ENCODE measurements at places on chromosomes 11 and 22. TPM values are rescaled to one million over a fixed set of nuclear protein-coding genes. Genes with fewer than 3 reads are reported as not detected.

The KCNJ11 gene
- 11.4 TPM for total RNA-seq

The OR6A2 gene
- total RNA-seq, result 0.47 TPM

The AIP gene
- total RNA-seq, result 66.8 TPM

The SLC22A6 gene
- total RNA-seq, result 8.4 TPM

The PANX1 gene
- 191 TPM for total RNA-seq

The SPI1 gene
- 0.78 TPM for total RNA-seq

The LMO2 gene
- total RNA-seq, result 18.4 TPM

The CD3E gene
- not detected for total RNA-seq

The ARAP1 gene
- 19.3 TPM for total RNA-seq

The HRAS gene
- total RNA-seq, result 27.0 TPM

The PATE4 gene
- total RNA-seq, result not detected

The DGAT2 gene
- total RNA-seq, result 4.4 TPM

The RAG2 gene
- total RNA-seq, result not detected

The DLG2 gene
- total RNA-seq, result 353 TPM

The KIAA1671 gene
- 5.0 TPM for total RNA-seq

The OR5W2 gene
- total RNA-seq, result not detected

The SEC14L6 gene
- total RNA-seq, result 1.4 TPM

The YPEL4 gene
- total RNA-seq, result 3.6 TPM

The CCDC73 gene
- not detected for total RNA-seq

The OR8G5 gene
- total RNA-seq, result 0.16 TPM

The KLHL35 gene
- 28.5 TPM for total RNA-seq

The TM7SF2 gene
- 54.3 TPM for total RNA-seq

The MYBPC3 gene
- not detected for total RNA-seq

The SLC22A12 gene
- total RNA-seq, result not detected

The ROBO4 gene
- 3.6 TPM for total RNA-seq

The GPHA2 gene
- total RNA-seq, result not detected

The PAX6 gene
- total RNA-seq, result 16.4 TPM

The GP1BB gene
- total RNA-seq, result 21.8 TPM

The GNAZ gene
- 192 TPM for total RNA-seq

The NRXN2 gene
- 219 TPM for total RNA-seq

The OR10D3 gene
- total RNA-seq, result not detected

The FGF4 gene
- total RNA-seq, result not detected

The APOL3 gene
- 2.5 TPM for total RNA-seq

The OR52A1 gene
- total RNA-seq, result not detected

The RAB3IL1 gene
- total RNA-seq, result 2.3 TPM

The MRPL17 gene
- total RNA-seq, result 22.3 TPM

The CRYBA4 gene
- total RNA-seq, result not detected

The TMA7B gene
- total RNA-seq, result not detected

The OR8D4 gene
- total RNA-seq, result 0.47 TPM

The SHISA8 gene
- not detected for total RNA-seq

The MN1 gene
- 24.8 TPM for total RNA-seq

The UCP2 gene
- total RNA-seq, result 5.0 TPM

The RASL10A gene
- 15.0 TPM for total RNA-seq

The C1QTNF4 gene
- total RNA-seq, result 16.7 TPM

The TRPM5 gene
- total RNA-seq, result not detected

The PLA2G6 gene
- total RNA-seq, result 15.8 TPM

The ASPHD2 gene
- 18.4 TPM for total RNA-seq
